ENCODE measurements at places on chromosomes 3 and 15.
A peak's percentile ranks its signal among the peaks of the same experiment; 100 is the strongest.

GRCh38 chr3:151614-152189, 44.9 kb upstream of the CHL1 start:
- DNase-seq, result no peak

GRCh38 chr3:192905980-192906678, 11.5 kb downstream of the MB21D2 start:
- DNase-seq, result no peak

DNA sequence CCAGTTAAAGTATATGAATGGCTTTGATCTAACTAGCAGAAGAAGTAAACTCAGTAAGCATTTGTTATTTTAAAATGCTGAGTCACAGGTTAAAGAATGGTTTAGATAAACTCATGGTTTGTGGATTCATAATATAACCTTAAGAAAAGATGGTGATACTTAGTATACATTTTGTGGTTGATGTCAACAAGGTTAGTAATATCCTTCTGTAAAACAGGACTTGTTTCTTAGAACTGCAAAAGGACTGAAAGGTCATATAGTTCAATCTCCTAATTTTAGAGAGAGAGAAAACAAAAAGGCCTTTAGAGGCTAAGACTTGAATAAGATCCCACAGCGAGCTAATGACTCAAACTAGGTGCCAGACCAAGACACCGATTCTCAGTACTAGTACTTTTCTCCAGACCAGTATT, 50.0 kb downstream of the STRIT1 start:
- DNase-seq, result no peak

GRCh38 chr3:129703913-129704312, 97.4 kb upstream of the PLXND1 start:
- no peak for DNase-seq

- no peak for DNase-seq
These were observed 6.6 kb upstream of the CPN2 start for GRCh38 chr3:194357681-194358080.

DNA sequence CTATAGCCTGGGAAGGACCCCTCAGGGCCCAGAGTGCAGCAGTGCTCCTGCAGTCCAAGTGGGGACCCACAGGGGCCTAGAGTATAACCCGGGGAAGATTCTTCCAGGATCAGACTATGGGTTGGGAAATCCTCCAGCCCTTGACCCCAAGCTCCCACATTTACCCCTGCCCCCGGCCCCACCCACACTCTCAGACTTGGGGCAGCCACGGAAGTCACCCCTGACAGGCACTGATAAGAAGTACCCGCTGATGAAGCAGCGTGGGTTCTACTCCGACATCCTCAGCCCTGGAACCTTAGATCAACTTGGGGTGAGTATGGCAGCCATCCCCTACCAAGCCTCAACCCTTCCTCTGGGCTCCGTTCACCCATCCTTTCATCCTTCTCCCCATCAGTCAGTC, 6.3 kb downstream of the DNAH1 start:
- DNase-seq, result no peak

GRCh38 chr15:29676961-29677402, 145.3 kb downstream of the TJP1 start:
- DNase-seq, result no peak

DNA sequence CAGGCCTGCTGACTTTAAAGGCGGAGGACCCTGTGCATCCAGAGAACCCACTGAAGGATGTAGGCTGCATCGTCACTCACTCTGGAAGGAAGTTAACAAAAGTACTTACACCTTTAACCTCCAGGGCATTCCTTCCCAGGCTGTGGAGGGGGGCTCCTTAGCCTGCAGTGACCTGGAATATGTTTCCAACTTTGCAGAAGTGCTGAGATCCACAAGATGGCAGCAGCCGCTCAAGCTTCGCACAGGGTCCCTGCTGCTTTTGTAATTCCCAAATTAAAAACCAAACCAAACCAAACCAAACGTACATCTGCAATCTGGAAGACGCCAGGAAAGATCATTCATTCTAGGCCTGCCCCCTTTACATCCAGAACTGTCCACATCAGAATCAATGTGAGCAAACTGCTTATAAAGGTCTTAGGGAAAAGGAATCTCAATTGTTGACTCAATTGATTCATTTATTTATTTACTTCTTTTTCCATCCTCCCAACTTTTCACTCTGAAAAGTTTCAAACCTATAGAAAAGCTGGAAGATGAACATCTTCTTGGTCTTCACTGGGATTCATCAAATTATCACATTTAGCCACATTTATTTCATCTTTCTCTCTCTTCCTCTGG, 70.5 kb upstream of the KLHL25 start:
- no peak for DNase-seq

- no peak for DNase-seq
These were observed 79.4 kb upstream of the PLXNA1 start for GRCh38 chr3:126903521-126903920.

- no peak for DNase-seq
These were observed 463.3 kb upstream of the CBLB start for GRCh38 chr3:106332129-106332528.

- no peak for DNase-seq
These were observed 26.3 kb downstream of the FSTL1 start for GRCh38 chr3:120424506-120424905.

DNA sequence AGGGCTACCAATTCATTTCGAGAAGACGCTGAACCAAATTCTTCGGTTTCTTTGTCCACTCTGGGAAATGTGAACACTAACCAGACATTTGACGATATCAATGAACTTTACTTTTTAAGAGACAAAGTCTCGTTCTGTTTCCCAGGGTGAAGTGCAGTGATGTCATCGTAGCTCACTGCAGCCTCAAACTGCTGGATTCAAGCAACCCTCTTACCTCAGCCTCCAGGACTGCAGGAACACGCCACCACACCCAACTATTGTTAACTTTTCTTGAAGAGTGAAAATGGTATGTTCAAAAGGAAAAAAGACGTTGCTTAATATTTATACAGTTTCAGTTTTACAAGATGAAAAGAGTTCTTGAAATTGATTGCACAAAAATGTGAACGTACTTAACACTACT, 30.6 kb downstream of the MB21D2 start:
- DNase-seq, result no peak

DNA sequence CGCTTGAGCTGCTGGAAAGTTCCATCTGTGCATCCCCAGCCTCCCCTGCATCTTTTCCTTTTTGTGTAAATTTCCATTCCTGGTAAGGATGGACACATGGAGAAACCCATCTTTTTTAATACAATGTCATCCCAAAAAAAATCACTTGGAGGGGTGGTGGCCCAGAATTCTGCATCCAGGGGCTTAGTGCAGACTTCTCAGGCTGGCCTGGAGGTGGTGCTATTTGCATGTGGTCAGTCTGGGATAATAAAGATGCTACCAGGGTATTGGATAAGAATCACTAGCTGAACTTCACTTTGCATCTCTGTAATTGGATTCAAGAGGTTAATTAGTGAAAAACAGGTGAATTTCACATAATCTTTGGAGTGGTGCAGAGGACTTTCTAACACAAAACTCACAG, 1.8 kb upstream of the ZSCAN2 start:
- DNase-seq, result no peak

DNA sequence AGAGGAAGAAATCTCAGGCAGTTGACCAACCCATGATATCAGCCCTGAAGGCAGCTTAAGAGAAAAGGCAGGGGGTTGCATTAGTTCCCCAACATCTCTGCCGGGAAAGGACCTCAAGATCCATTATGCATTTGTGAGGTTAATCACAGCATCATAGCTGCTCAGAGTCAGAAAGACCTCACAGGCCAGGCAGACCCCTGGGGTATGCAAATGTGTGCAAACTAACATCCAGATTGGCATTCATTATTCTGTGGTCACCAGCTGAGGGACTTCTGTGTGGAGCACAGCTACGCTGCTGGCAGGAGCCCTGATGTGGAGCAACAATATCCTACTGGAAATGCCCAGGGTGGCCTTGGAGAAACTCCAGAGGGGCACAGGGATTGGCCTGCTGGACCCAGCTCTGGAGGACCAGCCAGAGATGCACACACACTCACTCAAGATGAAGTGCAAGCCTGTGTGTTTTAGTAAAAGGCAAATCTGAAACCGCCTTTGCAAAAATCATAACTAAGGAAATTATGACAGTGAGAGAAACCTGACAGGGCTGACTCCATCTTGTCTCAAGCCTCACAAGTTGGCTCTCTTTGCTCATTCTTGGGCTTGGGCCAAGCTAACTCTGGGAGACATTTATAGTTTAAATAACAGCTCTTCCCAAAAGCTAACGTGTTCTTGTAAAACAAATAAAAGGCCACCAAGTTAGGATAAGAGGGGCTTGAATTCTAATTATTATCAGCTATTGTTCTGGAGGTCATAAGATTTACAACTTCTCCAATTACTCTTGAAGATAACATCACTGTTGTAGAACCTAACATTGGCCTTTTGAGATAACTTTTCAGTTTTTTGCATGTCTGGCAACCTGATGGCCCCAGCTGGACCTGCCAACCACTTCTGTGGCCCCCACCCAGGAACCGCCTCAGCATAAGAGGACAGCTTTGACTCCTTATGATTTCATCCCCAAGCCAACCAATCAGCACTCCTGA, 257.1 kb downstream of the UACA start:
- no peak for DNase-seq

DNA sequence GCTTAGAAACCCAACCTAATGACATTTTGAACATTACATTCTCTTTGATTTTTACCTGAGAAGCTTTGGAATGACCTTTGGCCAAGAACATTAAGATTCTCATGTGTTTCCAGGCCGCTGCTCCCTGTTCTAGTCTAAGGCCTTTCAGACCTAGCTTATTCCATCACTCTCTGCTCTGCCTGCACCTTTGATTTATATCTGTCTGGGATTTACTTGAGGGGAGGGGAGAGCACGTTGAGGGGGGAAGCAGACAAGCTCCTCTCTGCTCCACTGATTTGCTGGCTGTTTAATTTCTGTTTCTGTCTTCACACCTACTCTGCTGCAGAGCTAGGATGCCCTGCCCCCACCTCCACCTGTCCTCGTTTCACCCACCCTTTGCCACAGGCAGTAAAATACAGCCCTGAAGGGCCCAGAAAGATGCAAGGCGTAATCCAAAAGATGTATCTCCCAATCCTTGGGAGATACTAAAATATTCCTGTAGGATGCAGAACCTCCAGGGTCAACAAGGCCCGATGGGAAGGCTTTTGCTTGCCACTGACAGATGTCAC, 429.8 kb downstream of the EPHB1 start:
- no peak for DNase-seq

- no peak for DNase-seq
These were observed 67.6 kb upstream of the CTDSPL start for GRCh38 chr3:37793889-37794591.

GRCh38 chr3:131079086-131079485, 52.4 kb downstream of the NEK11 start:
- DNase-seq, result no peak

DNA sequence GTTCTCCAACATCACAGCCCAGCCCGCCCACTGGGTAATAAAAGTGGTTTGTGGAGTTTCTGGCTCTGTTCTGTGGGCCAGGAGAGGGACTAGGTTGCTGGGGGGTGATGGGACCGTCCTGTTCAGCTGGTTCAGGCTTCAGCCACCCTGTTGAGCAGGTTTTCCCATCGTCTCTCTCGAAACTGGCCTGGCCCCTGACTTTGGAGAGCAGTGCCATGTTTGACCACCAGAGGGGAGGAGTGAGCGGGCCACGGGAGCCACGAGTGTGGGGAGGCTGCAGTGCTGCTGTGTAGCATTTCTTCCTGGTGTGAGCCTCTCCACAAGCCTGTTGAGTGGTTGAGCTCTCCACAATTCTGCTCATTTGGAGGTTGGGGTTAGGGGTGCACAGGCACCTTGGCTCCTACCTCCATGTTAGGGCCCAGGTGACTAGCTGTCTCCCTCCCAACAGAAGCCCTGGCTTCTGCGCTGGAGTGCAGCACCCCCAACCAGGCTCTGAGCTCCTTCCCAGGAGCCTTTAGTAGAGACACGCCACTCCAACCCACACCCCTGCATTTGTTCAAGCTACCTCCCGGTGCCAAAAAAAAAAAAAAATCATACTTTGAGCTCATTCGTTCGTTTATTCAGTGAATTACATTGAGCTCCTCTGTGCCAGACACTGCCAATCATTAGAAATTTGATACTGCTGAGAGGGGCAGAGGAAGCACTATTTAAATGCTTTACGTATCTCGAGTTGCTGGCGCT, 13.9 kb downstream of the SPINT1 start:
- DNase-seq, result peak; percentile 70

GRCh38 chr3:184455991-184456390, 76.1 kb downstream of the CHRD start:
- DNase-seq, result no peak

GRCh38 chr15:52658955-52659354, 20.2 kb downstream of the ATOSA start:
- DNase-seq, result no peak

Measured in activated CD4-positive, alpha-beta T cell treated with anti-CD3 and anti-CD28 coated beads, Interleukin-2, amount 50 U/mL, for 24 hours (primary cell).